ENCODE measurements at places on chromosomes 1 and 21.

DNA sequence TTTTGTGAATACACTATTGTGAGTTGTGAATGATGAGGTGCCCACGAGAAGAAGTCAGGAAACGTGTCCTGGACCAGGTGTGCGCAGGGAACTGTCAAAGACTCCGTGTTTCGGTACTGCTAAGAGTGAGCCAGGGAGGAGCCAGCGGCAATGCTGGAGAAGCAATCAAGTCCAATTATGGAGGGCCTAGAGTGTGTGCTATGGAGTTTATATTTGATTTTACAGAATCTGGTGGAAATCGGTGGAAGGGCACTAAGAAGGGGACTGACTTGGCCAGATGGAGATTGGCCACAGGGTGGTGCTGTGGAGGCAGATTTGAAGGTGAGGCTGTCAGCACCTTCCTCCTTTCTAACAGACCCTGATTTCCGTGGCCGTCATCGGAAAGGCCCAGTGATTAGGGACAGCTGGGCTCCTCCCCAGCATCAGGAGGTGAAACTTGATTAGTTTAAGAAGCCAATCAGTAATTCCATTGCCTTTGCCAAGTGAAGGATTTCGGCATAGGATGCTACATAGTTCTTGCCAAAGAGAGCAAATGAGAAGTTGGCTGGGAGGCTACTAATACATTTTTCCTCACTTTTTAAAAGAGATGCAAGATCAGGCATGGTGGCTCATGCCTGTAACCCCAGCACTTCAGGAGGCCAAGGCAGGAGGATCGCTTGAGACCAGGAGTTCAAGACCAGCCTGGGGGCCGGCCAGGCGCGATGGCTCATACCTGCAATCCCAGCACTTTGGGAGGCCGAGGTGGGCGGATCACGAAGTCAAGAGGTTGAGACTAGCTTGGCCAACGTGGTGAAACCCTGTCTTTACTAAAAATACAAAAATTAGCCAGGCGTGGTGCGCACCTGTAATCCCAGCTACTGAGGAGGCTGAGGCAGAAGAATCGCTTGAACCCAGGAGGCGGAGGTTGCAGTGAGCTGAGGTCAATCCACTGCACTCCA is 7.0 kb downstream of the PTCH2 start:
- no peak for DNase-seq

DNA sequence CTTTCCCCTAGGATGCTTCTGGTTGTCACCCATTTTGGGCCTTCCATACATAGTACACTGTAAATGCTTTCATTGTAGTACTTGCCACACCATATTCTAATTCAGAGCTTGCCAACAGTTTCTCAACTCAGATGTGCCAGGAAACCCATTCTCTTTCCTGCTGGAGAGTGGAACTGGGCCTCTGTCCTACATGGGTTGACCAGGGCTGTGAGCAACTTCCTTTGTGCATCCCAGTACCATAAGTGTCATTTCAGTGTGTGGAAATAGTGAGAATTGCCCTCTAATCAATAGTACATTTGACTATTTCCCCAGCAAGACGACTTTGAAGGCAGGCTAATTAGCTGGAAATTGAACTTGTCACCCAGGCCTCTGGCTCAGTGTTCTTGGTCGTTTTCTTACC is 74.8 kb downstream of the MTR start:
- no peak for DNase-seq

GRCh38 chr1:83673312-83673711 is 325.6 kb downstream of the TTLL7 start:
- no peak for DNase-seq

DNA sequence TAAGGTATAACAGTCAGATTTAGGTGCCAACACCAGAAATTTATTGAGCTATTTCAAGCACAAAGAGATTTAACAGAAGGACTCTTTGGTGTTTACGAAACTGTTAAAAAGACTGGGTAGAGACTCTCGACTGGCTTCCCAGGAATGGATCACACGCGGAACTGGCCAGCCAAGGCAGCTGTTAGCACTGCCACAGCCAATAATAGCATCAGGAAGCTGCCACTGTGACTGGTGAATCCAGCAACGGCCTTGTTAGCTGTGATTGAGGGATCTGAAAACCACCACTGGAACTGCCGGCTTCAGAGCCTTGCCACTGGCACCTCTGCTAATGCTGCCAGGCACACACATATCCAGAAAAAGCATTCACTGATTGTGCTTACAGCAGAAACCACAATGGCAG is 10.6 kb upstream of the SIM2 start:
- DNase-seq: no peak

GRCh38 chr21:18803624-18804023 is 400.0 kb upstream of the TMPRSS15 start:
- DNase-seq: no peak

DNA sequence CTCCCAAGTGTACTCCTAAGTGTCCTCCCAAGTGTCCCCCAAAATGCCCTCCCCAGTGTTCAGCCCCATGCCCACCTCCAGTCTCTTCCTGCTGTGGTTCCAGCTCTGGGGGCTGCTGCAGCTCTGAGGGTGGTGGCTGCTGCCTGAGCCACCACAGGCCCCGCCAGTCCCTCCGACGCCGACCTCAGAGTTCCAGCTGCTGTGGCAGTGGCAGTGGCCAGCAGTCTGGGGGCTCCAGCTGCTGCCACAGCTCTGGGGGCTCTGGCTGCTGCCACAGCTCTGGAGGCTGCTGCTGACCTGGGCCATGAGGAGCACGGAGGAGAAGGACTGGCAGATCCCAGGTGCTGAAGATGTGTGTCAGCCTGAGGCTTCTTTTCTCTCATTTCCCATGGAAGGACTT is 993 bp downstream of the LCE5A start:
- no peak for DNase-seq

- no peak for DNase-seq
Observed at GRCh38 chr1:154193821-154194220, 1.9 kb upstream of the TPM3 start.

GRCh38 chr1:246302251-246302625 is 204.8 kb downstream of the SMYD3 start:
- no peak for DNase-seq

- DNase-seq: peak; percentile 32
Observed at GRCh38 chr1:177975588-177976495, 6.0 kb upstream of the SEC16B start.

GRCh38 chr1:24558902-24559791 is 3.3 kb downstream of the NCMAP start:
- DNase-seq: peak; percentile 31

- DNase-seq: no peak
Observed at GRCh38 chr1:115135681-115136080, 46.4 kb upstream of the TSPAN2 start.

- no peak for DNase-seq
Observed at GRCh38 chr1:190391582-190391981, 86.1 kb downstream of the BRINP3 start.

DNA sequence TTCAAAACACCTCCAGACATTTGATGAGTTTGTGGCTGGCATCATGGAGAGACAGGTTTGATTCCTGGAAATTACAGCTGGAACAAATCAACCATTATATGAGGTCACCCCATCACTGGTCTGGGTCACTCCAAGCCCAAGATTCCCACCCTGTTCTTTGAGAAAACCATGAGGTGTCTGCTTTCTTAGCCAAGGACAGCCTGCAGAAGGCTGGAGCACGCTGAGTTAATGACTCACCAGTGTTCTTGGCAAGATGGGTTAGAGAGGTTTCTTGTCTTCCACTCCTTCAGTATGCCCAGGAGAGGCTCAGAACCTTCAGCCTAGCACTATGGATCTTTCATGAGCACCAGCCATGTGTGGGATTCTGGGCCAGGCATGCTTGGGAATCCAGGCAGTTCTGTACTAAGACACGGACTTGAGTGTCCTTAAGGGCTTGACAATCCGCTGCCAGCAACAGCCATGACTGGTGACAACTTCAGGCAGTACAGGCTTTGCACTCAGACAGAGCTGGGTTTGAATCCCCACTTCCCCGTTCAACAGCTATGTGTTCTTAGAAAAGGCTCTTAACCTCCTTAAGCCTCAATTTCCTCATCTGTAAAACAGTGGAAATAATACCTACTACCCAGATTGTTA is 43.9 kb downstream of the GRHL3 start:
- peak; percentile 84 for DNase-seq

DNA sequence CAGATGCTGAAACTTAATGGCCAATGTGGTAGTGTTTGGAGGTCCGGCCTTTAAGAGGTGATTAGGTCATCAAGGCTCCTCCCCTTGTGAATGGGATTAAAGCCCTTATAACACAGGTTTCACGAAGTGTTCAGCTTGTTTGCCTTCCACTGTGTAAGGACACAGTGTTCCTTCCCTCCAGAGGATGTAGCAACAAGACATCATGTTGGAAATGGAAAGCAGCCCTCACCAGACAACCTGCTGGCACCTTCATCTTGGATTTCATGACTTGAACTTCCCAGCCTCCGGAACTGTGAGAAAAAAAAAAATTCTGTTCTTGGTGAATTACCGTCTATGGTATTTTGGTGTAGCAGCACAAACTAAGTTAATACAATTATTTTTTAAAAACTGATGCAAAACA is 613.8 kb downstream of the KIF26B start:
- DNase-seq: no peak

All from GM04503 (cell line).